ENCODE measurements at places on chromosomes 5 and 9. TPM values are rescaled to one million over a fixed set of nuclear protein-coding genes. Genes with fewer than 3 reads are reported as not detected.

The FAM151B gene
- total RNA-seq = 2.6 TPM

The ZNF367 gene
- total RNA-seq = 12.8 TPM

The PCBD2 gene
- 4.8 TPM for total RNA-seq

The PLAC8L1 gene
- total RNA-seq = not detected

The TRIM52 gene
- 8.8 TPM for total RNA-seq

The IFNA14 gene
- total RNA-seq = not detected

GRCh38 chr9:137672907-137673791 lies 54.3 kb downstream of the EHMT1 start:
- peak; percentile 82 for DNase-seq

DNA sequence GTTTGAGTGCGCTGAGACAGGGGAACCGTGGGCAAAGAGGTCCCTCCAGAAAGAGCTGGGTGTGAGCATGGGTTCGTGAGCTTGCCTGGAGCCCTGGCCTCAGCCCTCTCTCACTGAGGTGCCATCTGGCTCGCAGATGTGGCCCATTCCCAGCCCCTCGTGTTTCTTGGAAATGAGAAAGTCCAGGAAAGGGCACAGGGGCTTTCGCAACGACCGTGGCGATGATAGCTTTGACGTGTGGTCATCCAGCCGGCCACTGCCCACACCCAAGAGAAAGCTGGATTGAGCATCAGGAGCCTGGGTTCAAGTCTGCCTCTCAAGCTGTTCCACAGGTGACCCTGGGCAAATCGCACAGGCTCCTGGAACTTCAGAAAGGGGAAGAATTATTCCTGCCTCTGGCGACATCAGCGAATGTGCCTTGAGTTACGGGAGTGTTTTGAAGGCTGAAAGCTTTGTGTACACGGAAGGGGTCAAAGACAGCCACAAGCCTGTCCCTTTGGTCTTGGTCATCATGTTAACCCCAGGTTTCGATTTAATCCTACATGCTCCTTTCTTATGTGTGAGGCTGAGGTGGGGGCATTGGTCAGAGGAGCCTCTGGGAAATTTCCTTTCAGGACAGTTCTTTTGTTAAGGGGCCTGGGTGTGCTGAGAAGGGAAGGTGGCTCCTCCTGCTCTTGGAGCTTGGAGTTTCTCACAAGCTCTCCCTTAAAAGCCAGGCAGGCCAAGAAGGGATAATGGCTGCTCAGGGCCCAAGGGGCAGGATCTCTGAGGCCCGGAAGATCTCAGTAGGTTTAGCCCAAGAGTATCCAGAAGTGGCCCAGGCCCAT lies 41.7 kb upstream of the IL17B start:
- no peak for DNase-seq

- no peak for DNase-seq
Measured at GRCh38 chr9:109085510-109085909, 34.2 kb downstream of the TMEM245 start.

GRCh38 chr5:76855961-76856360 lies 6.1 kb downstream of the S100Z start:
- DNase-seq = peak; percentile 54

DNA sequence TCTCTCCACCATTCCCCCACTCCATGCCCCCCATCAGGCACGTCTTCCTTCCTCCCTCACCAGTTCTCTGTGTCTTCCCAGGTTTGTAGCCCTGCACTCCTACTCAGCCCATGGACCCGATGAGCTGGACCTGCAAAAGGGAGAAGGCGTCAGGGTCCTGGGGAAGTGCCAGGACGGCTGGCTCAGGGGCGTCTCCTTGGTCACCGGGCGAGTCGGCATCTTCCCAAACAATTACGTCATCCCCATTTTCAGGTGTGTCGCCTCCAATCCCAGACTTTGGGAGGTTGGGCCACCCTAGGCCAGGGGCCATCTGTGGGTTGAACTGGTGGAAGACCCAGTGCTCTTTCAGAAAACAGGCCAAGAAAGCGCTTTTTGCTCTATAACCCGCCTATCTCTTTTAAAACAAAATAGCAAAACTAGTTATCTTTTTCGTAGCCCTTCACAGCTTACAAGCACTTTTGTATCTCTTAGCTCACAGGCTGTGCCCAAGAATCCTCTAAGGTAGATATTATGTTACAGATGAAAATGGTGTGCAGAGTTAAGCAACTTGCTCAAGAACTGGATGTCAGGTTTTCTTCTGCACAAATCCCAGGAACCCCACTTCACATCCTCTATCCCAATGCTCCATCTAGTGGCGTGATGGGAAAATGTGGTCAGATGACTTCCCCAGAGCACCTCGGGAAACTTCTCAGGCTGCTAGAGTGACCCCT lies 56.2 kb downstream of the PLAC8L1 start:
- peak; percentile 82 for DNase-seq

DNA sequence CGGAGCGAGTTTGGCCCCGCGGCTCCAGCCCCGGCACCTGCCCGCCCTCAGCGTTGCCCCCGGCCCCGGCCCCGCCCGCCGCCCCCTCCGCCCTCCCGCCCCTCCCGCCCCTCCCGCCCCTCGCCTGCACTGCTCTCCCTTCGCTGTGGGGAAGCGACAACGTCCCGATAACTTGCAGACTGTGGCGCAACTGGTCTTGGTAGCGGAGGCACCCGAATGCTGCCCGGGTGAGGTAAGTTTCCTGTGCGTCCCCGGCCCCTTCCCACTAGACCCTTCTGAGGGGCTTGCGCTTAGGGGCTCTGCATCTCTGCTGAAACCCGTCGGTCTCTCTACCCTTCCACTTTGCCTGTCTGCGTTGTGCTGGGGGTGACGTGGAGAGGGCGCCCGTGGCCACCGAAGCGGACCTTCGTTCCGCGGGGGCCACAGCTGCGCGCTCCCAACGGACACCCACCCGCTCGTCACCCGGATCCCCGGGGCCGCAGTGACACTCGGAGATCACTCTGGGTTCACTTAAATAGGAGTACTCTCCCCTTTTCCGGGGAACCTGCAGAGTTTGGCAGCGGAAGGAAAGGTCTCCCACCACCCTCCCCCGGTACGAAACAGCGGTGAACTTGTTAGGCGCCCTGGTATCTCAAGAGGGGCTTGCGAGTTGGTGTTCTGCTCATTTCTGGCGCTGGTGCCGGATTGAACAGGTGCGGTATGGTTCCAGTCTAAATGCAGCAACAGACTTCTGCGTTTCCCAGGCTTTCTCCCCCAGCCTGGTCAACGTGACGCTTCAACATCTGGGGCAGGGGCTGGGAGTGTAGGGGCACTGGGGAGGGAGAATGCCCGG lies 707 bp downstream of the PIP5K1B start:
- peak; percentile 22 for DNase-seq

DNA sequence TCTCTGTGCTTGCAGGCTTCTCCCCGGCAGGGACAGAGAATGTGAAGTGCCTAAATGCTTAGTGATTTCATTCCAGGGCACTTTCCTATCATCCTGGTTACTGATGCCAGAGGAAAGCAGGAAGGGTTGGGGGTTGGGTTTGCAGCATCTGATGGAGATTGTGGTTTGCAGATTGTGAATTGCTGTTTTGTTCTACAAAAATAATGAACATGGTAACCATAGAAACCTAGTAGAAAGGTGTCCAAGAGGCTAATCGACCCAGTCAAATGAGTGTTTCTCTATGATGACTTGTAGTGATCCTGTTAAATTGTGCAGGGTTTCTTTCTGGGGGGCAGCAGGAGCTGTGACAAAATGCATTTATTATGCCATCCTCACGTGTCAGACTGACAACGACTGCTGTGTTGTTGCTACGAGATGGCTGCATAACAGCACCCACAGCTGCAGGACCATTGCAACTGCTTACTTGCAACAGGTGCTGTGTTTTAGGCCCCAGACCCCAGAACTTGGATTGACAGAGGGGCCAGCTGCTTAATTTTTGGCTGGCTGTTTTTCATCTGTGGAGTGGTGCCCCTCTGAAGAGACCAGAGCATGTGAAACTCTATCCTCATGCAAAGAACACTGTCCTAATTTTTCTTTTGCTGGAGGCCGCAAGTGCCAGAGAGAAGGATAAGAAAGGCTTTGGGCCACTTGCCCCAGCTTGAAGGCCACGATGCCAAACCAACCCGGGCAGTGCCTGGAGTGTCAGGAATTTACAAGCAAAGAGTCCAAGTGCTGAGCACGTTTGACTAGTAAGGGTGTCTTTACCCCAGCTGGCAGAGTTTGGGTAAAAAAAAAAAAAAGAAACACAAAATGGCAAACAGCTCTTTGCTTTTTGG lies 397.8 kb downstream of the GADD45G start:
- DNase-seq = no peak

DNA sequence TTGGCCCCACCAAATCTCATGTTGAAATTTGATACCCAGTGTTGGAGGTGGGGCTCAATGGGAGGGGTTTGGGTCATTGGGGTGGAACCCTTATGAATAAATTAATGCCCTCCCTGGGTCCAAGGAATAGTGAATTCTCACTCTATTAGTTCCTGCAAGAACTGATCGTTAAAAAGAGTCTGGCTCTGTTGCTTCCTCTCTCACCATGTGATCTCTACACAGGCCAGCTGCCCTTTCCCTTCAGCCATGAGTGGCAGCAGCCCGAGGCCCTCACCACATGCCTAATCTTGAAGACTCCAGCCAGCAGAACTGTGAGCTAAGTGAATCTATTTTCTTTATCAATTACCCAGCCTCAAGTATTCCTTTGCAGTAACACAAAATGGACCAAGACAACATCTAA lies 106.0 kb downstream of the CAAP1 start:
- DNase-seq = no peak

DNA sequence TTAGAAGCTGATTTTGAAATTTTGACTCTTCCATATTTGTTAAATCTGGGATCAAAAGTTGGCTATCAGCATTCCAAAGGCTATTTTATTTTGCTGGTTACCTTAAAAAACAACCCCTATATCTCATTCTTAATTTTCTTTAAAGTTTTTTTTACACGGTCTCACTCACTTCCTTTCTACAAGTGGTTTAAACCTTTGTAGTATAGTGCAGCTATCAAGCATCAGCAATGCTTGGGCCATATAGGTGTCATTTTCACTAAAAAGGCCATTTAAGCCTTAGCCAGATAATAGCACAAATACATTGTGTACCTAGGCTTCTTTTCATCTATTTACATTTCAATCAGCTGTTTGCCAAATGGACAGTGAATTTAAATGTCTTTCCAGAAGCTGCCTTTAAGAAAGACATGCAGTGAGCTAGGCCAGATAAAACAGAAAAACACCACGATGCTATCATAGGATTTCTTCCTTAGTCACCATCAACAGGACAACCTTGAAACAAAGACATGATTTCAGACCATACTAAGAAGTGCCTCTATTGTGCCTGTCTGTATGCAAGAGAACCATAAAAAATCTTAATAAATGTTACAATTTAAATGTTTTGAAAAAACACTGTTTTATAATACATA lies 104.2 kb downstream of the RAPGEF6 start:
- peak; percentile 36 for DNase-seq

DNA sequence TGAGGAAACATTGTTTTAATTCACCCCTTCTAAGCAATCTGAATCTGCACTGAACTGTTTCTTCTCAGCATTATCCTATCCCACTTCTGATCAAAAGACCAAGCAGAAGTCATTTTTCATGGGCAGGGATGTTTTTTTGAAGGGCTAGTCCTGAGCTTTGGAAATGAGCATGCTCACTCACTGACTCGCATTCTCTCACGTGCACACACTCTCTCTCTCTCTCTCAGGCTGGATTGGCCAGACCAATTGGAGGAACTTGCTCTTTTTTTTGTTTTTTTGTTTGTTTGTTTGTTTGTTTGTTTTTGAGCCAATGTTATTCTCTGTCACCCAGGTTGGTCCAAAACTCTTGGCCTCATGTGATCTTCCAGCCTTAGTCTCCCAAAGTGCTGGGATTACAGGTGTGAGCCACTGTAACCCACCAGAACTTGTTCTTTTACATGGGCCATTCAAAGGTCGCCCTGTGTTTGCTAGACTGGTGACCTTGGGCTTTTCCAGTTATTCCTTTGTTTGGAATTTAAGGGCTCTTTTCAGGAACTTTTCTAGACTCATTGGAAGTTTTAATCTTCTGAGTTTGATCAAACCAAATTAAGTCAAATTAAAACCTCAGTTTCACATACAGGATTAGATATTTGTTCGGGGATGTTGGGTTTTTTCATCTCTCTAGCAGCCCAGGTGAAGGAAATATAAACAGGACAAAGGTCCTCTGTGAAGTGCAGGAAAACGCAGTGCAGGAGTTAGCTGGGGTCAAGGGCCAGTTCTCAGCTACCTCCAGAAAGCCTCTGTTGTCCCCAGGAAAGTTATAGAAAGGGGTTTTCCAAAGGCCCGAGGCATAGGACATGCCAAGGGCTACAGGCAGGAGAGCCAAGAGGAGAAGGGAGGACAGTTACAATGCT lies 13.1 kb downstream of the FAXDC2 start:
- DNase-seq = no peak

DNA sequence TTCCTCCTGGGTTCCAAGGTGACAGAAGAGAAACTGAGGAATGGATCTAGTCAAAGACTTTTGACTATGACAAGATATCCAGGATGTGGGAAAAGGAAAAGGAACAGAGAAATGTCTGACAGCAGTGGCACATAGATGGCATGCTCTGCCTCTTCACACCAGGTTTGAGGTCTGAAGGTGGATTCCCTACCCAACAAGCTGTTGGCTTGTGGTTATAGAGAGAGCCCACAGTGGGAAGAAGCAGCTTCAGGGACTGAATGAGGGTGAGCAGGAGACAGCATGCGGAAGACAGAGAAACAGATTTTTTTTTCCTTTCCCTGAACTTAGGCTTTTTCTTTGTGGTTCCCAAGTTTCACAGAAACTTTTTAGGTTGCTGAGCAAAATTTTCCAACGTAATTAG lies 20.6 kb downstream of the IFNW1 start:
- no peak for DNase-seq

DNA sequence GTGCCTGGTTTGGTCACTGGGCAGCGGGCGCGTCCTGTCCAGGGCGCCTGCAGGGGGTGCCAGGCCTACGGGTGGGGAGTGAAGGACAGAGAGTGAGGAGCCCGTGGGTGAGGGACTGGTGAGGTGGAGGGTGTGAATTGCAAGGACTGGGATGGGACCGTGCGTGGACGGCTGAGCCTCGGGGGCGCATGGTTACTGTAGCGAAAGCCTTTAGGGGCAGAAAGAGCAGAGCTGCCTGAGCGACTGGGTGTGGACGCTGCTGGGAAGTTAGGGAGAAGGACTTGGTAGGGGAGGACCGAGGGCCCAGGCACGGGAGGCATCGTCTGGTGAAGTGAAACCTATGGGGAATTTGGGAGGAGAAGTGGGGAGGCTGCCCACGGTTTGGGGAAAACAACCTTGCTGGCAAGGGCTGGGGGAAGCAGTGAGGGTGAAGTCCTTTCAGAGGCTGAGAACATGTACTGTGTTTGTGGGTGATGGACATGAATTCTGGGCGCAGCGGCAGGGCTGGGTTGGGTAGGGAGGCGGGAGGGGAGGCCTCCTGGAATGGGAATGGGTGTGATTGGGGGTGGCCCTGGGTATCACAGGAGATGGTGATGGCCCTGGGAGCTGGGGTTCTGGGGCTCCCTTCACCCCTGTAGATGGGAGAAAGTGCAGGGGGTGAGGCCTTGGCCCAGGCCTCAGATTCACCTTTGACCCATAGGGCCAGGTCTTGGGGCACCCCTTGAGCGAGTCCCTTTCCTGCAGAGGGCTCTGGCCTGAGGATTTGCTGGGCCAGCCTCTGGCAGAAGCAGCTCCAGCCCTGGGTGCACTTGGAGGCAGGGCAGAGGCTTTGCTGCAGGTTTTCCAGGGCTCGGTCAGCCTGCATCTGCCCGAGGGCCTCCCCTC lies 1.7 kb upstream of the TOR4A start:
- DNase-seq = no peak

GRCh38 chr5:172856336-172856735 lies 22.3 kb downstream of the ERGIC1 start:
- no peak for DNase-seq
